ENCODE measurements at places on chromosomes 11 and 22. TPM values are rescaled to one million over a fixed set of nuclear protein-coding genes. Genes with fewer than 3 reads are reported as not detected.

The VPS37C gene
- total RNA-seq = 19.5 TPM

The TEX54 gene
- total RNA-seq = not detected

The PLAAT4 gene
- 15.5 TPM for total RNA-seq

The XKR3 gene
- total RNA-seq = not detected

The MS4A7 gene
- 0.29 TPM for total RNA-seq

The VPS51 gene
- total RNA-seq = 186 TPM

The GUCY1A2 gene
- 1.6 TPM for total RNA-seq

The PHOX2A gene
- not detected for total RNA-seq

The HEPN1 gene
- not detected for total RNA-seq

The SLC22A12 gene
- total RNA-seq = not detected

The ZNF143 gene
- 31.6 TPM for total RNA-seq

The APOBEC3B gene
- total RNA-seq = 8.6 TPM

The PSMA1 gene
- 105 TPM for total RNA-seq

The MFNG gene
- not detected for total RNA-seq

The RBMXL2 gene
- total RNA-seq = not detected

The THY1 gene
- total RNA-seq = 104 TPM

The ELMOD1 gene
- 4.7 TPM for total RNA-seq

The C11orf52 gene
- not detected for total RNA-seq

The TMPRSS6 gene
- not detected for total RNA-seq

The MB gene
- total RNA-seq = not detected

The FOXRED2 gene
- total RNA-seq = 18.8 TPM

The CEP126 gene
- total RNA-seq = 0.66 TPM

The APOA1 gene
- total RNA-seq = not detected

The NADSYN1 gene
- 91.0 TPM for total RNA-seq

The PCF11 gene
- total RNA-seq = 43.2 TPM

The CHEK1 gene
- total RNA-seq = 55.7 TPM

The GPR83 gene
- not detected for total RNA-seq

The CNGA4 gene
- total RNA-seq = not detected

The CRYBA4 gene
- not detected for total RNA-seq

The EIF3D gene
- total RNA-seq = 551 TPM

The ENTHD1 gene
- total RNA-seq = not detected

The GTSE1 gene
- total RNA-seq = 0.66 TPM

The SMIM35 gene
- not detected for total RNA-seq

The NLRP6 gene
- total RNA-seq = not detected

The NNMT gene
- total RNA-seq = 711 TPM

The KCNQ1OT1 gene
- 4.2 TPM for total RNA-seq

The ST14 gene
- total RNA-seq = under 0.01 TPM

The FAR1 gene
- total RNA-seq = 61.5 TPM

The GRM5 gene
- total RNA-seq = under 0.01 TPM

The B4GALNT4 gene
- total RNA-seq = 1.1 TPM

The SPINDOC gene
- total RNA-seq = 35.9 TPM

The F2 gene
- total RNA-seq = not detected

The TEX12 gene
- not detected for total RNA-seq
